ENCODE measurements at places on chromosomes 7 and 10. TPM values are rescaled to one million over a fixed set of nuclear protein-coding genes. Genes with fewer than 3 reads are reported as not detected.

Gene DENND2A
- total RNA-seq: 12.4 TPM

Gene HSPA12A
- total RNA-seq: 5.2 TPM

Gene GNAT3
- 0.16 TPM for total RNA-seq

Gene CCDC146
- total RNA-seq: 0.24 TPM

Gene ACTR1A
- total RNA-seq: 116 TPM

All from epithelial cell of alveolus of lung (primary cell).